ENCODE measurements at places on chromosomes 4 and X.

DNA sequence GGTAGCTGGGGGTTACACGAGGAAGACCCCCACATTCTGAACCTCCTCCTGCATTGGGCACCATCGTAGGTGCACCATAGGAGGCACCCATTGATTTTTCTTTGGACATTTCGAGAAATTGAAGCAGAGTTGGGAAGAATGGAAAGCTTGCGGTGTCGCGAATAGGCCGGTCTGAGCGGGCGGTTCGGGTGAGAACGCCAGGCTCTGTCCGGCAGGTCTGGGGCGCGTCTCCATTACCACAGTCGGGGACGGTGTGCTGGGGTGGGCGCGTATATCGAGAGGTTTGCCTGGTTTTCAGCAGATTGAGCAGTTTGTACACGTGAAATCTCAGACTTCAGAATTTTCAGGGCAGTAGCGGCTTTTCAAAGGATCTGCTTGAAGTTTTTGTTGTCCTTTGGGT is 560 bp downstream of the PASD1 start:
- DNase-seq: no peak

DNA sequence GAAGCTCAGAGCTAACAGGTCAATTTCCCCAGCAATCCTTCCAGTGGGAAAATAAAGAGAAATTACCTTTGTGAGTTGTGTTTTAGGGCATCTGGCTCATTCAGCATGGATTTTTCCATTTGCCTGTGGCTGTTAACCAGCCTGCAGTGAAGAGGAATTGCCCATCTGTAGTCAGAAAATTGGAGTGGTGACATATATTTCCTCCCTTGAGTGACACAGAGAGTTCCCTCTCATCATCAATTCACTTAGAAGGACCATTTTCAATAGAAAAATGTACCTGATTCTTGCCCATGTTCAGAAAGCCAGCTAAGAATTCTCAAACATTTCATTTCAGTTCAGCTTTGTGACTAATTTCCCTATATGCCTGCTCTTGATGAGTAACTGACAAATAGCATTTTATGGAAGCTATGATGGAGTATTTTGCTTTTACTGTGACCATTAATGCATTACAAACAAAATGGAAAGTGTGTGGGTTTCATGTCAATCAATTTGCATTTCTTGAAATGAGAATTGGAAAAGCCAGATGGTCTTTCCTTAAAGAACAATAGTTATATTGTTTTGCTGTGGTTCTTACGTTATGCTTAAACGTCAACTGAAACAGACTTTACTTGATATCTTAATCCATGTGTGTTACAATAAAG is 155.8 kb downstream of the NWD2 start:
- no peak for DNase-seq

DNA sequence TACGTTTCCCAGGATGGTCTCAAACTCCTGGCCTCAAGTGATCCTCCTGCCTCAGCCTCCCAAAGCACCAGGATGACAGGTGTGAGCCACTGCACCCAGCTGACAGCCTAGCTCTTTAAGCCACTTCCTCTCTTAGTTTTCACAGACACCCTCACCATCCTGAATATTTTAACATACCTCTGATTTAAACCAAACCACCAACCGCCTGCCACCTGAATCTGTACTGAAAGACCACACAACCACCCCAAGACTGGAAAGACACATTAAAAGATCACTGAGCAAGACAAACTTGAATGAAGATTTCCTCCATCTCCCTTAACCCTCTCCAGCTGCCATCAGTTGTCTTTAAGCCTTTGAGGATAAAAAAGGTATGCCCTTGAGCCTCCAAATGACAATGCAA is 110.6 kb downstream of the SH3KBP1 start:
- no peak for DNase-seq

DNA sequence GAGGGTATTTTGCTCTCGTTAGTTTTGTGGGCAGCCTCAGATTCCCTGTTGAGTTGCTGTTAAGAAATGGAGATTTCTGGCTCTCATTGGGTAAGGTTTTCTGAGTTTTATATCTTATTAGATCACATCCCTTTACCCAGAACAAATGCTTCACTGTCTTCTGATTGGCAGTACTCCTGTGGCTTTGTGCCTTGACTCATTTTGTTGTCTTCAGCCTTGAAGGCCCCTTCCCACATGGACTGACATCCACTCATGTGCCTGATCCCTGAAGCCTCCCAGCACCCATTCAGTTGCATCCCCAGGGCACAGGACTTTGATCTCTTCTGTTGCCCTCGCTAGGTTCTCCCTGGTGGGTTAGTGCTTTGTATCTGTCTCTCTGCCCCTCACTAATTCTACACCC is 10.4 kb downstream of the MED28 start:
- no peak for DNase-seq

GRCh38 chrX:48589482-48590162 is 7.7 kb upstream of the WDR13 start:
- no peak for DNase-seq

DNA sequence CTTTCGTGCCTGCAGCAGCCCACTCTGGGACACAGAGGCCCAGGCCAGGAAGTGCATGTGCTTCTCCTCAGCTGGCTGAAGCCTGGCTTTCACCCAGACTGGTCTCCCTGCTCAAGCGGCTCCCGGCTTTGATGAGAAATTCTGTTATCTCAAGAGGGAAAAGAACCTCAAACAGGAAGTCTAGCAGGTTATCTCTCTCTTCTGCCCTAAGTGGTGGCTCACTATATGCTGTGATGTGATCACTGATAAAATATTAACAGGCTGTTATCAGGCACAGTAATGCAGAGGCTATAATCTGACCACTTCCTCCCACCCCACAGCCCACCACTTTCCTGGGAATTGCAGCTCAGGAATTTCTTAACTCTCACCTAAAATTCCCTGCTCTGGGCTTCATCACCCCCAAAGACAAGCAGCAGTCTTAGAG is 13.3 kb downstream of the CLDN2 start:
- no peak for DNase-seq

DNA sequence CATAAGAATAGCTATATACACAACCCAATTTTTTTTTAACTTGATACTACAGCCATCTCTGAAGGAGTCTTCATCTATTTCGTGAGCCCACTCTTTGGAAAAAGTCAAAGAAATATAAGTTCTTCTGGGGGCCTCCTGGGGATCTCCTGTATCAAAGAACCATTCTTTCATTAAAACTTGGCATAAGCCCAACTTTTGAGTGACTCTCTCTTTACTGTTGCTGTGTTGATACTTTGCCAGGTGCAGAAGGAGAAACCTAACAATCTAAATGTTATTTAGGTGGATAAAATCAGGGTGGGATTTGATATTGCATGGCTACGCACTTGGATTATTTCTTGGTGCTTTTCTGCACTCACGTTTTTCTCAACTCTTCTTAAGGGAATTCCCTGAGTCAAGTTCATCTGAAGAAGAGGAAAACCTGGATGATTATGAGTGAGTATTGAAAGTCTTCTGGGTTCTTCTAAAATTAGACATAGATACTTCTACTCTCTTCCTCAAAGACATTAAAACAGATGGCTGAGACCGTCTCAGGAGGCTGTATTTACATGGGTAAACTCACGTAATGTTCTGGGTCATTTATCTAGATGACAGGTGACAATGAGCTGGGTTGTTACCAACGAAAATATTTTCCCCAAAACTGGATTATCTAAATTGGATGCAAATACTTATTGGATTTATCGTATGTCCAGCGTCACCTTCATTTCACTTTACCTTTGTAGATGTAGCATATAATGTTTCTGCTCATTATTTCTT is 25.2 kb downstream of the BMX start:
- DNase-seq: no peak

DNA sequence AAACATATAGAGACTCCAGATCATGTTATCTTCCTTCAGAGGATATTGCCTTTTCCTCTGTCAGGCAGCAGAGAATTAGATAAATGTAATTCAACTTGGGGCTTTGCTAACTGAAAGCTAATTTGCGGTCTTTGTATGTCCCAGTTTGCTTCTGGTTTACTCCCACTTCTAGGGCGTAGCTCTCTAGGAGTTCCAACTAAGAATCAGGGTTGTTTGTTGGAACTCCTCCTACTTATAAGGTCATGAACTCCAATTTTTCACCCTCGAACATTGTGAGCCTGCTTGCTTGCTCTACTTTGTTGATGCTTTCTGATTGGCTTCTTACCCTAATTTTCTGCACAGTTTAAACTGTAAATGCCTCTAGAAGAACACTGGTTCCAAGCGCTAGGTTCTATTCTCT is 66.1 kb downstream of the FMR1NB start:
- no peak for DNase-seq

DNA sequence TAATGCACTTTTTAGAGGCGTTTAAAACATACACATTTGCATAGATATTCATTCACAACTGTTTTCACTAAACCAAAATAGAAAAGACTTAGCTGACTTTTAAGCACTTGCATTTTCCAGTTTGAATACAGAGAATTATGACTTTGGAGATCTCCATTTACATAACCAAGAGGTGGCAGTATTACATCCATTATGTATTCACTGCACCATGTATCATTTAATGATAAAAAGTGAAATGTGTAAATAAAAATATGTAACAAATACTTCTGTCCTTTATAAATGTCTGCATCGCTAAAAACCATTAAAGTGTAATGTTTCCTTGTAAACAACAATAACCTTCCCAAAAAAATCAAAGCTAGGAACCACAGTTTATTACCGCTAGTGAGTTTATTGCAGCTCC is 413.2 kb downstream of the FGF13 start:
- DNase-seq: no peak

DNA sequence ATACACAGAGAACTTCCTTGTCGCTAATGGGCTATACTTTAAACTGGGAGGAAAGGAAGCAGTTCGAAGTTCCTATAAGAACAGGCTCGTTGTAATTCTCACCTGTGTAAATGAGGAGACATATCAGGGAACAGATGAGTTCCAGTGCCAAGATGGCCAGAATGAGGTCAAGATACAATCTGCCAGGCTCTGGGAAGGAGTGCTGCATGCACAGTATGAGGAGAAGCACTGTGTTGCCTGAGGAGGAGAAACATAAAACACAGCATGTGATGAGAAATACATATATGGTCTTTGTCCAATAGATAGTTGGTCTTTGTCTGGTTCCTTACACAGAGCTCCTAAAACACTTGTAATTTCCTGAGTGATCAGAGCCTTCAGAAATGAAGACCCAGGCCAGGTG is 24.3 kb downstream of the TMEM192 start:
- no peak for DNase-seq

DNA sequence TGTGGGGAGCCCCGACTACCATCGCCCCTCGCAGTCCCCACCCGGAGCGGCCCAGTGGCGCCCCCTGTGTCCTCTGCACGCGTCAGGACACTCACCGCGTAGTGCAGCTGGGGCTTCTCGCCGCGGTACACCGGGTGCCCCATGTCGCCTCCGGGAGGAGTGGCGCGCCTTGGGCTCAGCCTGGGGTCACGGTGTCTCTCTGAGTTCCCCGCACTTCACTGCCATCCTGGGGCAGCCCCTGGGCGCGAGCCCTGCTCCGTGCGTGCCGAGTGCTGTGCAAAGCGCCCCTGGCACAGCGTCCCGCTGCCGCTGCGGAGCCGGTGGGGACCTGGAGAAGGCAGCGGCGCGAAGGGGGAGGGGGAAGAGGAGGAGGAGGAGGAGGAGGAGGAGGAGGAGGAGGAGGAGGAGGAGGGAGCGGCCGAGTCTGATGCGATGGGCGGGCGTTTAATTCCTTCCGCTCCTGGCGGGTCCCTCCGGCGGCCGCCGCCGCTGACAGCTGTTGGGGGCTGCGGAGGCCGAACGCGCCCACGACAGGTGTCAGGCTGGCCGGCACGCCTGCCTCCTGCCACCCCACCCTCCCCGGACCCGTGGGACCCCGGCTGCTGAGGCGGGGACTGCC is 134.3 kb downstream of the AMELX start:
- DNase-seq: no peak

DNA sequence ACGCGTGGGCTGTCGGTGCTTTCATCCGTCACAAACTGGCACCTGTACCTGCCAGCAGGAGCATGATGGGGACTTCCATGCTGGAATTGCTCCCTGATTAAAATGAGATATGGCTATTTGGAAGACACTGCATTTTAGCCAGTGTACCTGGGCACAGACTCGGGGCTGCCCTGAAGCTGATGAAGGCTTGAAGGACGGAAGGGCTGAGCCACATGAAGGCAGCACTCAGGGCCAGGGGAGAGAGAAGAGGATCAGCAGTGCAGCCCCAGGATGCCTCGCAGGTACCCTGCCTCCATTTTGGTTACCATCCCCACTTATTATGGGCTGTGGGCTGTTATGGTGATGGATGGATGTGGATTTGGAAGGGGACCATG is 79.0 kb downstream of the CRMP1 start:
- DNase-seq: no peak

DNA sequence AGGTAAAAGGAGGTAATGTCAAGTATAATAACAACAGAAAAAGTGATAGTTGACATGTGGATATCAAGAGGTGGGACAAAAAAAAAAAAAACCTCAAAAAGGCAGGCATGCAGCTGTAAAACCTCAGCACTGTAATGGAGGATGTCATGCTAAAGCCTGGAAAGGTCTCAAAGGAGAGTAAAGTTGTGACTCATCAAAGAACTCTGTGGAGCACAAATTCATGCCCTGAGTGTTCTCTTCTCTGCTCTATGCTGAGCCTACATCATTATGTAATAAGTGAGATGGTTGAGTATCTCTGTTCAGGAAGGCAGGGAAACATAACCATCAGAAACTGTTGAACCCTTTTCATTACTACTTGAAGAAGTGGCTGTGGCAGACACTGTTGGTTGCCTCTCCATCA is 597.8 kb downstream of the BCOR start:
- DNase-seq: no peak

DNA sequence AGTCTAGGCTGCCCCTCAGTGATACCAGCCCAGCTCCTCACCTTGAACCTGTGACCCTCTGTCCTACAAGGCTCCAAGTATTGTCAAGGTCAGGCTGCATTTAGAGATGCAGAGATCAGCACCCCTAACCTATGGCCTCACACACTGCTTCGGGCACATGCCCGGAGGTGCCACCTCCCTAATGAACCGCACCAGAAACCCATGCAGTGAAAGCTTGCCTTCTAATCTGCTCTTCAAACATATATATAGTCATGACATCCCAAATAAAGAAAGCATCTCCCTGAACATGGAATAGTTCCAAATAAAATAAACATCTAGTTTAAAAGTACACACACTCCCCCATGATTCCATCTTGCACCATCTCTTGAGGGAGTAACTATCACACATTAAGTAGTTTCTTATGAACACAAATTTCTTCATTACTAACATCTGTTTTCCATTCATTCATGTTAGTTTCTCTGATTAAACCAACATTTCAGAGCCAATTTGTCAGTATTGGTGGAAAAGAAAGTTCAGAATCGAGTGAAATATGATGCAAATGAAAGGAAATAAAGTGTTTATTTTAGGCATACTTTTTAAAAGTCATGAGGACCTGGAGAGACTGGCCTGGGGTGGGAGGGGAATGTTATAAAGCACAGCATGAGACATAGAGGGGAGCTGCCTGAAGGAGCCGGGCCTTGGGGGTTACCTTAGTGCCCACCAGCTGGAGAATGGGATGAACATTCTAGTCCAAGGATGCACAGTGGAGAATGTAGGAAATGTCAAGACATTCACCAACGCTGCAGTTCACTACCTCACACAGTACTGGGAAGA is 19.2 kb downstream of the CC2D2A start:
- DNase-seq: no peak

- DNase-seq: no peak
Observed at GRCh38 chrX:18617407-18617750, 54.5 kb downstream of the RS1 start.

All from activated effector memory CD4-positive, alpha-beta T cell treated with Interleukin-2 at 50 U/mL for 16 hours (primary cell).